GM04504 (cell line): ENCODE measurements at places on chromosomes 6 and 20.

- DNase-seq: no peak
These were observed 55.9 kb downstream of the YTHDF1 start for GRCh38 chr20:63159826-63160640.

DNA sequence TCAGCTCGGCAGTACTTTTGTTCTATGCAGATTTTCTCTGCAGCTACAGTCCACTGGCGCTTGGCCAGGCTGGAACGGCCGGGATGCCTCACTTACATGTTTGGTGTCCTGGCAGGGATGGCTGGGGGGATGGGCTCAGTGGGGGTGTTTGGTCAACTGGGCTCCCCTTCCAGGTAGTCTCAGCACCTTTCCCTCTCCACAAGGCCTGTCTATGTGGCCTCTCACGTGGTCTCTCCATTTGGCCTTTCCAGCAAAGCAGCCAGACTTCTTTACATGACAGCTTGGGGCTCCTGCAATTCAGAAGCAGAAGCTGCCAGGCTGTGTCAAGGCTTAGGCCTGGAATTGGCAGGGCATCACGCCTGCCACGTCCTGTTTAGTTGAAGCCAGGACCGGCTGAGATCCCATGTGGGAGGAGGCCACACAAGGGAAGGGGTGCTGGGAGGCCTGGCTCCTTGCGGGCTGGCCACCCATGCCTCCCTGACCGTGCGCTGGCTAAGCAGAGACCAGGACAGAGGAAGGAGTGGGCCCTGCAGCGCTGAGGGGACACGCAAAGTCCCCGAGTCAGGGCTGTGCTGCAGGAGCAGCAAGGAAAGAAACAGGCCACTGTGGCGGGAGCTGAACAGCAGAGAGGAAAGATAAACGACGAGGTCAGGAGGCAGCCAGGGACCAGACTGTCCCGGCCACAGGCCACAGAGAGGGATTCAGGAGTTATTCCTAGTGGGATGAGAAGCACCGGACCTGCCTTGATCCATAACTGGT, 38.9 kb downstream of the MGME1 start:
- no peak for DNase-seq

GRCh38 chr6:118216751-118217150, 309.7 kb downstream of the SLC35F1 start:
- no peak for DNase-seq

GRCh38 chr6:117270843-117271507, 5.6 kb downstream of the VGLL2 start:
- DNase-seq: no peak

- DNase-seq: no peak
These were observed 49.3 kb upstream of the RPS6KA2 start for GRCh38 chr6:166676270-166676860.

GRCh38 chr20:300345-300990, 3.1 kb downstream of the ZCCHC3 start:
- DNase-seq: no peak

DNA sequence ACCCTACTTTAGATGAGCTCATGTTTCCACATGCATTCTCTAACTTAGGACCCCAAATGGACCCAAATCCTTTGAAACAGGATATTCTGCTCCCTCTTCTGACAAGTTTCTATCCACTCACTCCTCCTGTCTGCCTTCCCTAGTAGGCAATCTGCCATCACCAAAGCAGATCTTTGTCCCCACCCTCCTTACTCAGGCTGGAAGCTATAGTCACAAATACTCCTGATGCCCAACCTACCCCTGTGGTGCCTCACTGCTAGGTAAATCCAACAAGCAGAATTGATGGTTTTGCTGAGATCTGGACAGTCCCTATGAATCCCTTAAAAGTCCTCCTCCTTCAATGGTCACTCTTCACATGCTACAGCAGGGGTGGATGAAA, 21.7 kb downstream of the ELOVL5 start:
- DNase-seq: no peak

- no peak for DNase-seq
These were observed 120.4 kb downstream of the RNF144B start for GRCh38 chr6:18507561-18507960.

DNA sequence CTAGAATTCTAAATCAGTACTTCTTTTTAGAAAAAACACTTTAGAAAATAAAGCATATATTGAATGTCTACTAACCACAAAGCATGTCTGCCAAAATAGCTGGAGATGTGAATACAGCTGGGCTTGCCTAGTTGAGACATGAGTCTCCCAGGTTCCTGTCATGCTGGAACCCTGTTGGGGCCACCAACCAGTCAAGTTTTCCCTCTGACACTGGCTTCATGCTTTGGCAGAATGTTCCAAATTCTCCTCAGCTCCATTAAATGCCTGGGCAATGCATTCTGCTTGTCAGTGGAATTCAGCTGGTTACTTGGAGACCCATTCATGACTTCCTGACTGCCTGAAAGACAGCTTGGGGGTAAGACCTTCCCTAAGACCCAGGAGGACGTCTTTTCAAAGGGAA, 87.2 kb downstream of the PRND start:
- DNase-seq: no peak

GRCh38 chr6:34247481-34248197, 1.2 kb downstream of the SMIM29 start:
- DNase-seq: no peak

- DNase-seq: no peak
These were observed 133.5 kb downstream of the MAN1A1 start for GRCh38 chr6:119215885-119216590.

GRCh38 chr6:118708055-118708454, 56.7 kb upstream of the CEP85L start:
- DNase-seq: no peak

DNA sequence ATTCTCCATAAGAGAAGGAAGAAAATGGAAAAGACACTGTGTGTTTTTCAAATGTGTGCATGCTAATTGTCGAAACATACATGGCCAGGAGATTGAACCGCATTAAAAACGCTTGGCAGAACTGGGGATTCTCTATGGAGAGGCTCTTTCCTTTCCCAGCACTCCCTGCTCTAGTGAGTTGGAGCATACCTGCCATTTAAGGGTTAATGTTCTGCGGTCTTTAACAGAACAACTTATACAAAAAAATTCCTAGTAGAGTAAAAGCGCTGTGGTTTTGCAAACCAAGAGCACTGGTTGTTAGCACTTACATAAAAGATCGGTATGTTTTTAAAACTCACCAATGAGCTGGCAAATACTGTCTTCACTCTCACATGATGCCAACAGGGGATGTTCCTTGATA, 1.5 kb downstream of the TAGAP start:
- DNase-seq: no peak
